CD4-positive, CD25-positive, alpha-beta regulatory T cell (primary cell): ENCODE measurements at places on chromosomes 13 and 19. TPM values are rescaled to one million over a fixed set of nuclear protein-coding genes. Genes with fewer than 3 reads are reported as not detected.

GGN gene
- 0.91 TPM for total RNA-seq

YIF1B gene
- total RNA-seq = 22.9 TPM

VAV1 gene
- total RNA-seq = 117 TPM

- DNase-seq = no peak
Observed at GRCh38 chr13:42420304-42420703, 148.4 kb downstream of the AKAP11 start.

GRCh38 chr19:54229146-54229545 lies 6.3 kb upstream of the LILRB3 start:
- no peak for DNase-seq

- no peak for DNase-seq
Observed at GRCh38 chr13:47480121-47480520, 521.0 kb downstream of the SUCLA2 start.

DNA sequence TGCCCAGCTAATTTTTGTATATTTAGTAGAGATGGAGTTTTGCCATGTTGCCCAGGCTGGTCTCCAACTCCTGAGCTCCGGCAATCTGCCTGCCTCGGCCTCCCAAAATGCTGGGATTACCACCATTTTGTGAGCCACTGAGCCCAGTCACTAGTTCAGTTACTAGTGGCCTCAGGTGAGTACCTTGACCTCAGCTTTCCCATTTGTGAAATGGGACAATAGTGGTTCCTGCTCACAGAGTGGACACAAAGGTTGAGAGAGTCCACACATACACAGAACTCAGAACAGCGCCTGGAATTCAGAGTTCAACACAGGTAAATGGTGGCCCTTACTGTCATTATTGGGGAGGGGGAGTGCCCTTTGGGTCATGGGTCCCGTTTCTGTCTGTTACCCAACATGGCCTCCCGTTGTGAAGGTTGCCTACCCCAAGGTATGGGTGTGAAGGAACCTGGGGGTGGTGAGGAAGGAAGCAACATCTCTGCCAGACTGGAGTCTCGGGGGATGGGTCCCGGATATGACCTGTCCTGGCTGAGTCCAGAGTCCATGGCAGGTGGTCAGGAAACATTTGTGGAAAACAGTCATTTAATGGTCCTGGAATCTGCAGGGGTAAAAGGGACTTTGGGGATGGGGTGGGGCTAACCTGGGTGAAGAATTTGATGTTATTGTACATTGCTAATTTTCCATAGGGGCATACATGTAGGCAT lies 11.7 kb upstream of the IRGC start:
- DNase-seq = no peak

- DNase-seq = no peak
Observed at GRCh38 chr19:43699506-43700394, 16.1 kb upstream of the IRGC start.

- DNase-seq = peak; percentile 98
Observed at GRCh38 chr19:43754503-43755255, at the start of gene SMG9. Gene SMG9, minus strand, starts transcription at chr19:43754962. Its CDS starts 4,221 bp downstream, at chr19:43750741.

DNA sequence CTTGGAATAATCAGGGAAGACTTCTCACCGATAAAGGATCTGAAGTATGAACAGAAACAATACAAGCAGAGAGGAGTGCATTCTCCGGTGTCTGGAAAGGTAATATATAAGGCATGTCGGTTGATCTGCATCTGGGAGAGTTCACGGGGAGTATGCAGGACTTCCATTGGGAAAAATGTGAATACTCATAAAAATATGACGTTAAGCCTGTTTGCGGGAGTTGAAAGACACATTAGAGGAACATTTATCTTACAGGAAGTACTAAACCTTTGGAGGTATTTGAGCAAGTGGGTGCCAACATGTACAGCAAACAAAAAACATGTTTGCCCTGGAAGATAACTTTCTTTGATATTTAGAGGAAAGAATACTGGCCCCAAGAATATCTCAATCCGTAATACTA lies 286.8 kb downstream of the SLITRK6 start:
- no peak for DNase-seq

DNA sequence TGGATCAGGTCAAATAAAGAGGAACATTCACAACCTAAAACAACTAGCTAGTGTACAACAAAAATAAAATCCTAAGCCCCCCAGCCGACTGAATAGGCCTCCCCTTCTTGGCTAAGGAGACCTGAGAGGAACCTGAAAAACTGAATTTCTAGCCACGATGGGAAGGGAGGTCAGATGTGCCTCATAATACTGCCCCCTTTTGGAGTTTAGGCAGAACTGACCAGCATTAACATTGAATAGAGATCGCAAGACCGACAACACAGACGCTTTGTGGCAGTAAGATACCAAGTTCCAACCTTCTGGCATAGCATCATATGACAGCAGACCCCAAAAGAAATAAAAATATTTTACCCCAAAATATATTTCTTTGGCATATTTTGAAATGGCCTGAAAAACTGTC lies 15.9 kb downstream of the CBY2 start:
- peak; percentile 27 for DNase-seq

GRCh38 chr19:15297416-15298224 lies 34.7 kb downstream of the BRD4 start:
- no peak for DNase-seq

- peak; percentile 85 for DNase-seq
Observed at GRCh38 chr19:48511800-48512503, at the start of gene LMTK3. Gene LMTK3, minus strand, starts transcription at chr19:48511835. Its CDS starts 259 bp downstream, at chr19:48511576.

- no peak for DNase-seq
Observed at GRCh38 chr13:33284031-33284430, 1.5 kb downstream of the STARD13 start.

DNA sequence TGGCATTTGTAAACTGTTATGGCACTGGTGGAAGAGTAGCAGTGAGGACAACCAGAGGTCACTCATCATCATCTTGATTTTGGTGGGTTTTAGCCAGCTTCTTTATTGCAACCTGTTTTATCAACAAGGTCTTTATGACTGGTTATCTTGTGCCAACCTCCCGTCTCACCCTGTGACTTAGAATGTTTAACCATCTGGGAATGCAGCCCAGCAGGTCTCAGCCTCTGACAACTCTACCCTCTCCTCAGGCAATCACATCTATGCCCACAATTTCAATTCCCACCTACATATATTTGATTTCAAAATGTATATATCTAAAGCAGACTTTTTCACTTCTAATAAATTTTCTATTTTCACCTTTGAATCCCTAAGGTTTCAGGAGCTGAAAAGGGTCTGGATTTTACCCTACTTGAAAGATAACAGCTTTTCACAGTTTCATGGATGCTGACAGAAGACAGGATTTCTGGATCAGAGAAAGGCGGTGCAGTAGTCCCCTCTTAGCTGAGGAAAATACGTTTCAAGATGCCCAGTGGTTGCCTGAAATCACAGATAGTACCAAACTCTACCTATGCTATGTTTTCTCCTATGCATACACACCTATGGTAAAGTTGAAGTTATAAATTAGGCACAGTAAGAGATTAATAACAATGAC lies 1171.8 kb downstream of the DIAPH3 start:
- DNase-seq = no peak
